Chondrocyte (in vitro differentiated cells): ENCODE measurements at places on chromosomes 4 and X. TPM values are rescaled to one million over a fixed set of nuclear protein-coding genes. Genes with fewer than 3 reads are reported as not detected.

DNA sequence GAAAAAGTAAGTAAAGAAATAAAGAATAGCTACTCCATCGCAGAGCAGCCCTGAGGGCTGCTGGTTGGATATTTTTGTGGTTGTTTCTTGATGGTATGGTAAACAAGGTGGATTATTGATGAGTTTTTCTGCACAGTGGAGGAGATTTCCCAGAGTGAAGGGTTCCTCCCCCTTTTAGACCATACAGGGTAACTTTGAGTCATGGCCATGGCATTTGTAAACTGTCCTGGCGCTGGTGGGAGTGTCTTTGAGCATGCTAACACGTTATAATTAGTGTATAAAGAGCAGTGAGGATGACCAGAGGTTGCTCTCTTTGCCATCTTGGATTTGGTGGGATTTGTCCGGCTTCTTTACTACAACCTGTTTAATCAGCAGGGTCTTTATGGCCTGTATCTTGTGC, 128.2 kb downstream of the ASMT start:
- H3K36me3 ChIP-seq, result peaks cover 3% of the 10 kb centered on the region
- DNase-seq, result no peak
- no peaks in the 10 kb centered on the region for H3K4me1 ChIP-seq
- peaks cover 14% of the 10 kb centered on the region for H3K27me3 ChIP-seq
- H3K27ac ChIP-seq, result no peak overlapping the region

- H3K36me3 ChIP-seq, result no peaks in the 10 kb centered on the region
- H3K27me3 ChIP-seq, result peaks cover 3% of the 10 kb centered on the region
- no peak within 1 kb of the TSS for H3K27ac ChIP-seq
These were observed at the start of gene TRIM61 for GRCh38 chr4:164977243-164978164. Gene TRIM61 (minus strand): TSS chr4:164977657. CDS start chr4:164970002, 7,655 bp downstream.

- peak; percentile 29 for DNase-seq
- H3K4me1 ChIP-seq, result peaks cover under 1% of the 10 kb centered on the region
- H3K27ac ChIP-seq, result no peak overlapping the region
- no peaks in the 10 kb centered on the region for H3K27me3 ChIP-seq
- no peak overlapping the region for H3K4me3 ChIP-seq
These were observed 723.6 kb downstream of the TRAM1L1 start for GRCh38 chr4:116361790-116362189.

Gene SPANXC
- total RNA-seq, result not detected in 3 replicates

Gene SHROOM3
- total RNA-seq, result 29.2 to 43.4 TPM (median 42.7 TPM) in 3 replicates

GRCh38 chr4:97367878-97368277, 775.4 kb downstream of the STPG2 start:
- peaks cover 5% of the 10 kb centered on the region for H3K4me1 ChIP-seq
- H3K27ac ChIP-seq, result no peak overlapping the region
- H3K4me3 ChIP-seq, result no peak overlapping the region
- H3K27me3 ChIP-seq, result no peaks in the 10 kb centered on the region

- H3K36me3 ChIP-seq, result no peaks in the 10 kb centered on the region
- no peaks in the 10 kb centered on the region for H3K27me3 ChIP-seq
- DNase-seq, result no peak
- H3K4me1 ChIP-seq, result peaks cover 51% of the 10 kb centered on the region
- H3K27ac ChIP-seq, result peak overlapping the region; percentile 57
- no peak overlapping the region for H3K4me3 ChIP-seq
These were observed 32.7 kb downstream of the TMSB4X start for GRCh38 chrX:13007519-13008188.

Gene PPARGC1A
- total RNA-seq, result 2.1 to 6.6 TPM (median 2.2 TPM) in 3 replicates

- H3K4me1 ChIP-seq, result peaks cover 4% of the 10 kb centered on the region
- no peak overlapping the region for H3K27ac ChIP-seq
- no peaks in the 10 kb centered on the region for H3K36me3 ChIP-seq
- H3K27me3 ChIP-seq, result peaks cover 3% of the 10 kb centered on the region
These were observed 36.5 kb downstream of the SUPT20HL2 start for GRCh38 chrX:24277405-24277804.

- no peak overlapping the region for H3K27ac ChIP-seq
- H3K4me1 ChIP-seq, result no peaks in the 10 kb centered on the region
- DNase-seq, result no peak
- no peak overlapping the region for H3K4me3 ChIP-seq
- H3K36me3 ChIP-seq, result no peaks in the 10 kb centered on the region
- no peaks in the 10 kb centered on the region for H3K27me3 ChIP-seq
These were observed 20.4 kb upstream of the FRMPD3 start for GRCh38 chrX:107429090-107429489.

DNA sequence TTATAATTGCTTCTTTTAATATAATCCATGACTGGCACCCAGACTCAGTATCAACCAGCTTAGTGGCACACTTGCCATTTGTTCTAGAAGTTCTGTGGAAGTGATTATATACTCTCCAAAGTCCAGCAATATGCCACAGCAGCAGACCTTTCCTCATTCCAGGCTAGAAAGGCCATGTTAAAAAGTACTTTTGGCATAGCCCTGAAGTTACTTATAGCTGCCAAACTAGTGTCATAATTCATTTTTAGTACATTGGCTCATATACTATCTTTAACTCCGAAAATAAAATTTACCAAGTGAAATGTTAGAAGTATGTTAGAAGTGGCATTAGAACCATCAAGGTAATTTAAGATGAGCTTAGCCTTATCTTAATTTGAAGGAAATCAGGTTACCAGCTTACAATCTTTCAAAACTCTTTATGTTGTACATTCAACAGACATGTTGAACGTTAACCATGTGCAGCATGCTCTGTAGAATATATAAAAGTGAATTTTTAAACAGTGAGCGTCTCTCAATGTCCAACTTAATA, 714.2 kb upstream of the LCORL start:
- no peak for DNase-seq
- no peak overlapping the region for H3K27ac ChIP-seq
- H3K4me3 ChIP-seq, result no peak overlapping the region
- peaks cover 19% of the 10 kb centered on the region for H3K4me1 ChIP-seq
- no peaks in the 10 kb centered on the region for H3K36me3 ChIP-seq

Gene YIPF6
- total RNA-seq, result 34.2 to 42.9 TPM (median 41.1 TPM) in 3 replicates

GRCh38 chr4:102849579-102850104, 19.1 kb upstream of the CISD2 start:
- DNase-seq, result no peak
- H3K4me1 ChIP-seq, result no peaks in the 10 kb centered on the region
- no peaks in the 10 kb centered on the region for H3K36me3 ChIP-seq
- H3K4me3 ChIP-seq, result no peak overlapping the region
- no peaks in the 10 kb centered on the region for H3K27me3 ChIP-seq

DNA sequence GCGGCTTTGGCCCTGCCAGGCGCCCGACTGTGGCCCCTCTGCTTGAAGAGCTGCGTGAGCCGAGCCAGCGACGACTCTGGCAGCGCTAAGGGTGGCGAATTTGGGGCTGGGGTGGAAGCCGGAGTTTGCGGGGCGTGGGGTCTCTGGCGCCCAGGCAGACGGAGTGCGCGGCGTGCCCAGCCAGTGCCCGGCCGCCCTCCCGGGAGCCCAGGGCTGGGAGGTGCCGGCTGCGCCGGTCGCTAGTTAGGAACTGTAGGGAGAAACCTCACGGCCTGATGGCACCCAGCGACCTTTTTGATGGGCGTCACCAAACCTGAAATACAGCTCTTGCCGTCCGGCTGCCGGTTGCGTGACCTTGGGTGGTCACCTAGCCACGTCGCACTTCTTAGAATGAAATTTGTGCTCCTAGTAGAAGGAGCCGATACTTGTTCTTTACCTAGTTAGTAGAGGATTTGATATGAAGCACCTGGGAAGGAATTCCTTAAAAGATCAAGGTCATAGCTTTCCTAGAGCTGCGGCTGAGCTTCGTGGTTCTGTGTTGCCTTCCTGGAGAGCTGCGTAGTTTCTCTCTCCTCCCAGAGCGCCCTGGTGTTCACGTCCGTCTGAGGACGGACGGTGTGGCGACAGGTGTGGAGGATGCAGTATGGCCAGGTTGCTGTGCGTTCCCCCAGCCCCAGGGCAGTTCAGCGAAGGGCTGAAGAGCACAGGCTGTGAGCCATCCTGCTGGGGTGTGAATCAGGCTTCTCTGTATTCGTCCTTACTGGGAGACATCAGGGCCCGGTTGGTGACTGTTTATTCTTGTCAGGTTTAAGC, 680 bp downstream of the MAEA start:
- peak overlapping the region; percentile 94 for H3K4me3 ChIP-seq
- H3K4me1 ChIP-seq, result peaks cover 50% of the 10 kb centered on the region
- peak overlapping the region; percentile 85 for H3K27ac ChIP-seq
- H3K27me3 ChIP-seq, result no peaks in the 10 kb centered on the region

Gene ETDB
- total RNA-seq, result not detected in 3 replicates

Gene TMEM271
- not detected in 3 replicates for total RNA-seq

DNA sequence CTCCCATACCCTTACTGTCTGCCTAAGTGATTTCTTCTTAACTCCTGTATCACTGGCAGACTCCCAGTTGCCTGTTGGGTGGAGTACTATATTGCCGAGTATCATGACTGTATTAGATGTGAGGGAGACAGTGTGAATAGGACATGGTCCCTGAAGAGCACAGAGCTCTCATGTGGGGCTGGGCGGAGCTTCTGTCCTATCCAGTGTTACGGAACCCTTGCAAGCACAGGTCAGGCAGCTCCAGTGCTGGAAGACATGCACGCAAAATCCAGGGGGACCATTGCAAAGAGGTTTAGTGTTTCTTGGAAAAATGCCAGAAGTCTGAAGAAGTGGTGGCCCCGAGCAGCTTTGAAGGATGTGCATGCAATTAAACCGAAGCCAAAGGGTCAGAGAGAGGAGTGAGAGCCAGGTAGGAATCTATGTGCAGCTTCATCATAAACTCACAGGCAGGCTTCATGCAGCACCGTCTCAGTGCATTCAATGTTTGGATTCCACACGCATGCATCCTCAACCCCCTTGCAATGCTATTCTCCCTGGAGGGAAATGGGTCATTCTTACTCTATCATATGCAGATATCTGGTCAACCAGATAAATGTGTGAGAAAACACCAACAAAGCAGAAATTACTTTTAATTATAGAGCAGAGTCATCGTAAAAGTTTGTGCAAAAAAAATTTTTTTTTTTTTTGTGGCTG, 49.7 kb upstream of the DHRSX start:
- peaks cover 6% of the 10 kb centered on the region for H3K36me3 ChIP-seq
- no peak overlapping the region for H3K4me3 ChIP-seq
- H3K27ac ChIP-seq, result no peak overlapping the region
- H3K27me3 ChIP-seq, result no peaks in the 10 kb centered on the region
- DNase-seq, result no peak

GRCh38 chrX:8743126-8743732, 11.3 kb upstream of the ANOS1 start:
- H3K4me3 ChIP-seq, result no peak overlapping the region
- peaks cover 10% of the 10 kb centered on the region for H3K27me3 ChIP-seq
- DNase-seq, result no peak
- H3K4me1 ChIP-seq, result no peaks in the 10 kb centered on the region

DNA sequence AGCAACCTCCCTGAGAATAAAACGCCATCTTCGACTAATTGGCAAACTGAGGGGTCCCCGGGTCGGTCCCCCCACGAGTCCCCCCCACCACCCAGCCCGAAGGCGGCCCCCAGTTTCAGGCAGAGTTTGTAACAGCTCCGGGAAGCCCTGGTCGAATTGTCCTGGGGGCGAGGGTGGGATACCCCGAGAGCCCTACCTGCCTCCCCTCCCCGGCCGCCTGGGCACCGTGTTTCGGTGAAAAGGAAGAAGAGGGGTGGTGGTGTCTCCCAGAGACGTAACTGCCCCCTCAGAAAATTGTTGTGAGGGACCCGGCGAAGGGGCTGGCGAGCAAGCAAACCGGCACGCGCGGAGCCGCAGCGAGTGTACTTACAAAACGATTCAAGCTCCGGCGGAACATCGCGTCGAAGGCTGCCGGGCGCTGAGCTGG, 1.2 kb downstream of the ATP11C start:
- no peak for DNase-seq
- no peaks in the 10 kb centered on the region for H3K27me3 ChIP-seq
- H3K4me1 ChIP-seq, result peaks cover 31% of the 10 kb centered on the region
- H3K27ac ChIP-seq, result peak overlapping the region; percentile 49
- no peaks in the 10 kb centered on the region for H3K36me3 ChIP-seq

- DNase-seq, result no peak
- H3K27me3 ChIP-seq, result no peaks in the 10 kb centered on the region
- H3K36me3 ChIP-seq, result peaks cover 14% of the 10 kb centered on the region
- no peak overlapping the region for H3K27ac ChIP-seq
- H3K4me1 ChIP-seq, result no peaks in the 10 kb centered on the region
These were observed 72.8 kb upstream of the ARSJ start for GRCh38 chr4:114052227-114052626.

GRCh38 chr4:123889507-123889906, 492.9 kb downstream of the SPRY1 start:
- DNase-seq, result no peak
- H3K4me1 ChIP-seq, result peaks cover 29% of the 10 kb centered on the region
- H3K27ac ChIP-seq, result no peak overlapping the region
- peaks cover 2% of the 10 kb centered on the region for H3K36me3 ChIP-seq
- H3K4me3 ChIP-seq, result no peak overlapping the region

DNA sequence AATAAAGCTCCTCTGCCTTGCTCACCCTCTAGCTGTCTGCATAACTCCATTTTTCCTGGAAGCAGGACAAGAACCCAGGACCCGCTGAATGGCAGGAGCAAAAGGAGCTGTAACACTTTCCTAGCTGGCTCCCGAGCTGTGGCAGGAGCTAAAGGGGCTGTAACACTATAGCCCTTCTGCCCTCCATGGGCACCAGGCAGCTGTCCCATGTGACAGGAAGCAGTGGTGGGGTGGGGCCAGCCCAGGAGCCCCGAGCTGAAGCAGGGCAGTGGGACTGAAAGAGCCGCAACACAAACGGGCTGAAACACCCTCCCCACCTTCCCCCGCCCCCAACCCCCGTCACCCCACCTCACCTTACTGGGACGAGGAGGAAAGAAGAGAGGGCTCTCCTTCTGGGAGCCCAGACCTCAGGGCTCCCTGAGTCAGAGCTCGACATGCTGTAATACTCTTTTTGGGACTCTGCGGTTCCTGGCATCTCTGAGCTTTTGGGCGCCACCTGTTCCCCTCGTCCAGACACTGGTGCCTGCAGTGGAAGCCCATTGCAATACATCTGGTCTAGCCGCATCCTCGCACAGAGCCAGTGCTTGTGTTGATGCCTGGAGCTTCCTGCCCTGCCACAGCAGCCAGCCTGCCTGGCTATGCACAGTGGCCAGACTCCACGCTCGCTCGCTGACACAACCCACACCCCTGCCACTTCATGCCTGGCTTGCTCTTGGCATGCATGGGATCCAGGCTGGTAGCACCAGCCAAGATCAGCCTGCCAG, 39.4 kb downstream of the PPM1K start:
- H3K27ac ChIP-seq, result no peak overlapping the region
- H3K4me1 ChIP-seq, result no peaks in the 10 kb centered on the region
- DNase-seq, result no peak
- H3K27me3 ChIP-seq, result no peaks in the 10 kb centered on the region
- H3K4me3 ChIP-seq, result no peak overlapping the region

GRCh38 chr4:113635739-113636437, 125.7 kb downstream of the CAMK2D start:
- no peaks in the 10 kb centered on the region for H3K36me3 ChIP-seq
- no peaks in the 10 kb centered on the region for H3K27me3 ChIP-seq
- peaks cover 65% of the 10 kb centered on the region for H3K4me1 ChIP-seq
- peak overlapping the region; percentile 78 for H3K27ac ChIP-seq

Gene SLIT2
- total RNA-seq, result 36.6 to 41.3 TPM (median 38.5 TPM) in 3 replicates

- H3K4me1 ChIP-seq, result no peaks in the 10 kb centered on the region
- H3K27me3 ChIP-seq, result peaks cover 2% of the 10 kb centered on the region
- no peak overlapping the region for H3K4me3 ChIP-seq
- H3K36me3 ChIP-seq, result no peaks in the 10 kb centered on the region
These were observed 52.8 kb downstream of the P2RY10 start for GRCh38 chrX:78997870-78998558.

GRCh38 chrX:110407910-110408545, 49.4 kb downstream of the RTL9 start:
- DNase-seq, result no peak
- H3K27me3 ChIP-seq, result no peaks in the 10 kb centered on the region
- no peak overlapping the region for H3K27ac ChIP-seq
- H3K4me3 ChIP-seq, result no peak overlapping the region
- peaks cover 23% of the 10 kb centered on the region for H3K4me1 ChIP-seq
- no peaks in the 10 kb centered on the region for H3K36me3 ChIP-seq

- H3K27ac ChIP-seq, result peak overlapping the region; percentile 74
- H3K27me3 ChIP-seq, result no peaks in the 10 kb centered on the region
- peaks cover 89% of the 10 kb centered on the region for H3K4me1 ChIP-seq
- DNase-seq, result no peak
- H3K4me3 ChIP-seq, result no peak overlapping the region
These were observed 4.8 kb upstream of the IGFBP7 start for GRCh38 chr4:57114973-57115372.
